ENCODE measurements at places on chromosomes 16 and 17. TPM values are rescaled to one million over a fixed set of nuclear protein-coding genes. Genes with fewer than 3 reads are reported as not detected.

Gene OR1F1
- total RNA-seq = not detected

Gene MFAP4
- 96.7 TPM for total RNA-seq

Gene ABCA10
- total RNA-seq = 17.8 TPM

Gene COQ9
- total RNA-seq = 39.2 TPM

Gene VTN
- total RNA-seq = 2.1 TPM
